ENCODE measurements at places on chromosomes 13 and 19.

DNA sequence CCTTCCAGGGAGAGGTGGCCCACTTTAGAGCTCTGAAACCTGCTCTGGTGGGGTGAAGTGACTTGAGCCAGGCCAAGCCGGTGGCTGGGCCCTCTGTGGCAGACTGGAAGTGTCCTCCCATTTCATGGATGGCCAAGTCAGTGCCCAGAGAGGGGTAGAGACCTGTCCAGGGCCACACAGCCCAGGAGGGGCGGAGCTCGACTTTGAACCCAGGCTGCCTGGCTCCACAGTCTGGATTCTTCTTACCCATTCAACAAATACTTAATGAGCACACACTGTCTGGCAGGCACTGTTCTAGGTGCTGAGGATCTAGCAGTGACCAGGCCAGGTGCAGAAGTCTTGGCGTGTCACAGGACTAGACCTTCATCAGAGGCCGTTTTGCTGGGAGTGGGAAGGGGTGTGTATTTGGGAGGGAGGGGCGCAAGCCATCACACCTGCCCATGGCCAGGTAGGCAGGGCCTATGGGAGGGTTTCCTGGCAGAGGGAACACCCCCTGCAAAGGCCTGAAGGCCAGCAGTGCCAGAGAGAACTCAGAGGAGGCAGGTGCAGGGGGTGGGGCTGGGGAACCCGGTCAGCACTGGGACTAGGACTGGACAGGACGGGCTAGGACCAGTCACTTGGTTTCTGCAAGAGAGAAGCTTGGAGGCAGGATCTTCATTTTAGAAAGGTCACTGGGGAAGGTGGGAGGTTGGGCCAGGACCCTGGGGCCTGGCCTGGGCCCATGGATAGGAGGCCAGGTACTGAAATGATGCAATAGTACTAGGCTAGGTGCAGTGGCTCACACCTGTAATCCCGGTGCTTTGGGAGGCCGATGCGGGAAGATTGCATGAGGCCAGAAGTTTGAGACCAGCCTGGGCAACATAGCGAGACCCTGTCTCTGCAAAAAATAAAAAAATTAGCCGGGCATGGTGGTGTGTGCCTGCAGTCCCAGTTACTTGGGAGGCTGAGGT is 31.8 kb downstream of the DNM2 start:
- DNase-seq: no peak

- DNase-seq: no peak
These were observed 6.7 kb downstream of the ERCC5 start for GRCh38 chr13:102852556-102852955.

GRCh38 chr19:35601971-35602370 is 10.6 kb upstream of the HAUS5 start:
- DNase-seq: no peak

DNA sequence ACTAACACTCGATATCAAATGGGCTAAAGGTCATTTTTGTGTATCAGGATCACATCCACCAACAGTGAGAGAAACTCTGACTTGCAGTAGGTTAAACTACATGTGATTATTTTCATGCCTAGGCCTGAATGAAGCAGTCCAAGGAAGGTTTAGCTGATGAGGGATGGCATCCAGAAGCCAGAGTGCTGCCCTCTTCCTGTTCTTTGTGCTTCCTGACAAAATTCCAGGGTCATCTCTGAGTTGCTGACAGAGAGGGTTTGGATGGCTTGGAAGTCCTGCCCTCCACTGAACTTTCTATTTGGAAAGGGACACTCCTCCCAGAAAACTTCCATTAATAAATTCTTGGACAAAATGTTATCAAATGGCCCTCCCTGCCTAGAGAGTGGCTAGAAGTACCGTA is 728.3 kb upstream of the SLC10A2 start:
- no peak for DNase-seq

GRCh38 chr19:980133-980998 is 3.8 kb upstream of the WDR18 start:
- DNase-seq: no peak

GRCh38 chr13:98959291-98959690 is 18.6 kb downstream of the DOCK9 start:
- no peak for DNase-seq

GRCh38 chr13:113086991-113087922 is 18.3 kb upstream of the F7 start:
- no peak for DNase-seq

DNA sequence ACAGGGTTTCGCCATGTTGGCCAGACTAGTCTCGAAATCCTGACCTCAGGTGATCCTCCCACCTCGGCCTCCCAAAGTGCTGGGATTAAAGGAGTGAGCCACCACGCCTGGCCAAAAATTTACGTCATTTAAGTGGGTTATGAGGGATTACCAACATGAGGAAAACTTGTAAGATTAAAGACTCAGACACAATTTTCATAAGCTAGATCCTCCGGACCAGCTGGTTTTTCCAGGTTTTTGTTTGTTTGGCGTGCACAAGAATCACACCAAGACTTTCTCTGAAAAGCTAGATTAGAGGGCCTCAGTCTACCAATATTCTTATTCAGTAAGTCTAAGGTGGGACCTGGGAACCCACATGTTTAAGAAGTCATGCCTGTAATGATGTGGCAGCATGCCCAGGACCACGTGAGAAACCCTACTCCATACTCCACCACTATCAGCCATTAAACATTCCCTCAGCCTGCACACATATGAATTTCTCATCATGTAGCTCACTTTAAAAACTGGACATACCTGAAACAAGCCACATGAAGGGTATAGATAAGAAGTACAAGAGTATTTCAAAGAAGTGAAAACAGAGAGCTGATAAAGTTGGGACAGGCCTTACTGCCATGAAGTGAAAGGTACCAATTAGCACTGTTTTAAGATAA is 25.7 kb downstream of the DIAPH3 start:
- DNase-seq: no peak

GRCh38 chr13:63041640-63042414 is 1626.2 kb upstream of the PCDH20 start:
- DNase-seq: no peak

DNA sequence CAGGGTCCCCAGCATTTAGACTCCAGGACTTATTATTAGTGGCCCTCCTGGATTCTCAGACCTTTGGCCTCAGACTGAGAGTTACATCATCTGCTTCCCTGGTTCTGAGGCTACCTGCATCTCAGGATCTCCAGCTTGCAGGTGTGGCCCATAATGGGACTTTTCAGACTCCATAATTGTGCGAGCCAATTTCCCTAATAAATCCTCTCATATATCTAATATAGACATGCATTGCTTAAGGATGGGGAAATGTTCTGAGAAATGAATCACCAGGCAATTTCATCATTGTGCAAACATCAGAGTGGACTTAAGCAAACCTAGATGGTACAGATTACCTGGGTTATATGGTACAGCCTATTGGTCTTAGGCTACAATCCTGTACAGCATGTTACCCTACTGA is 116.5 kb upstream of the FBXL3 start:
- DNase-seq: no peak

DNA sequence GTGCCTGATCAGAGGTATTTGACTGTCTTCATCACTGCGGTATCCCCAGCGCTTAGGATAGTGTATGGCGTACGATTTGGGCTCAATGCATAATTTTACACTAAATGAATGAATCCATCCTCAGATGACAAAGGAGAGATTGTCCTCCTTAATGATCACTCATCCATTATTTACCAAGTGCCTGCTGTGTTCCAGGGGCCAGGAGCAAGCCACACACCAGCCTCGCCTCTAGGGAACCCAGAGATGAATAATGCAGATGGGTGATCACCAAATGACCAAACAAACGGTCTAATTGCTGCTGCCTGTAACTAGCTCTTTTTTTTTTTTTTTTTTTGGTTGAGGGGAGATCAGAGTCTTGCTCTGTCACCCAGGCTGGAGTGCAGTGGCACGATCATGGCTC is 5.9 kb upstream of the GPR32 start:
- no peak for DNase-seq

- no peak for DNase-seq
These were observed 73.1 kb downstream of the ZIC5 start for GRCh38 chr13:99898421-99898820.

DNA sequence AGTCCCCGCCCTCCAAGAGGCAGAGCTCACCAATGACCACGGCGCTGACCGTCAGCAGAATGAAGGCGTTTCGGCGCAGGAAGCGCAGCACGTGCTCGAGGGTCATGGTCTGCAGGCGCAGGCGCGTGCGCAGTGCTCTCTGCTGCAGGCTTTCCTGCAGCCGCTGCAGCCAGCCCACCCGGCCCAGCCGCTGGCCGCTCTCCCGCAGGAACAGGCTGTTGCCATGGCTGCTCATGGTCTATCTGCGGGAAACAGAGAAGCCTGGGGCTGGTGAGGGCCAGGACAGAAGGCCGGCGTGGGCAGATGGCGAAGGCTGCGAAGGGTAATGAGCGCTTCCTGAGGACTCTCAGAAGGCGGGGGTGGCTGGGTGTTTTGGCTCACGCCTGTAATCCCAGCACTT is 7.0 kb downstream of the SLC1A6 start:
- DNase-seq: no peak
